Mesendoderm (in vitro differentiated cells): ENCODE measurements at places on chromosomes 12 and 14.

GRCh38 chr12:11778713-11779685 lies 129.5 kb downstream of the ETV6 start:
- no peak for DNase-seq

GRCh38 chr14:36583242-36583892 lies 953 bp upstream of the NKX2-8 start:
- DNase-seq, result peak; percentile 40

- no peak for DNase-seq
These were observed 115.5 kb upstream of the AEBP2 start for GRCh38 chr12:19323805-19324204.

GRCh38 chr12:1638203-1638602 lies 9.2 kb downstream of the WNT5B start:
- DNase-seq, result no peak

- no peak for DNase-seq
These were observed 18.1 kb upstream of the SGPP1 start for GRCh38 chr14:63745858-63746425.

DNA sequence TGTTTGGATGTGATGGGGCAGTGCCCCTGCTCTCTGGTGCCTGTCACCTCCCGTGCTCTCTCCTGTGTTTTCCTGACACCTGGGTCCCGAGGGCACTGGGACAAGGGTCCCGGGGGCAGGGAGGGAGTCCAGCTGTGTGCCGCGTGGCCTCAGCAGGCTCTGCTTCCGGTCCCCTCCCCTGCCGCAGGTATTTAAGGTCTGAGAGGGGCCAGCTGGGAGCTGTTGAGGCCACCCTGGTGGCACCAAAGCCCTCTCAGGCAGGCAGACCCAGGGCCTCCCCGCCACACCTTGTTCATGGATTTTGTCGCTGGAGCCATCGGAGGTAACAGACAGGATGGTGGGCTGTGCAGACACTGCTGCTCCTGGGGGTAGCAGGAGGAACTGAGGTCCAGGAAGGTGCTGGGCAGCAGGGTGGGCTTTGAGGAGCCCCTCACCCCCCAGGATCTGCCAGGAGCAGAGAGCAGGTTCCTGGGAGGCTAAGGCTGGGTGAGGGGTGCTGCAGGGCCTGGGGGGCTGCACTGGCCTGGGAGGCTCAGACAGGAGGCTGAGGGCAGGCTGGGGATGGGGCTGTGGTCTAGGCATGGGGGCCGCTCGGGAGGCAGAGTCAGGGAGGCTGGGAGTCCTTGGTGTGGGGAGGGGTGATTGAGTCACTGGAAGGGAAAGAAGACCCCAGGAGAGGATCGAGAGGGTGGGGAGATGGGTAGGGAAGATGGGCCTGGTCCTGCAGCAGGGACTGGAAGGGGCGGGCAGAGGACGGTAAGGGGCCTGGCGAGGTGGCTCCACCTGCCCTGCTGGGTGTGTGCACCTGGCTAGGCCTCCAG lies at the start of gene SLC25A47:
Gene SLC25A47, plus strand, starts transcription at position 219 of the 821 bp plus-strand sequence. Its CDS starts 76 bp downstream, at position 295.
- DNase-seq, result no peak

DNA sequence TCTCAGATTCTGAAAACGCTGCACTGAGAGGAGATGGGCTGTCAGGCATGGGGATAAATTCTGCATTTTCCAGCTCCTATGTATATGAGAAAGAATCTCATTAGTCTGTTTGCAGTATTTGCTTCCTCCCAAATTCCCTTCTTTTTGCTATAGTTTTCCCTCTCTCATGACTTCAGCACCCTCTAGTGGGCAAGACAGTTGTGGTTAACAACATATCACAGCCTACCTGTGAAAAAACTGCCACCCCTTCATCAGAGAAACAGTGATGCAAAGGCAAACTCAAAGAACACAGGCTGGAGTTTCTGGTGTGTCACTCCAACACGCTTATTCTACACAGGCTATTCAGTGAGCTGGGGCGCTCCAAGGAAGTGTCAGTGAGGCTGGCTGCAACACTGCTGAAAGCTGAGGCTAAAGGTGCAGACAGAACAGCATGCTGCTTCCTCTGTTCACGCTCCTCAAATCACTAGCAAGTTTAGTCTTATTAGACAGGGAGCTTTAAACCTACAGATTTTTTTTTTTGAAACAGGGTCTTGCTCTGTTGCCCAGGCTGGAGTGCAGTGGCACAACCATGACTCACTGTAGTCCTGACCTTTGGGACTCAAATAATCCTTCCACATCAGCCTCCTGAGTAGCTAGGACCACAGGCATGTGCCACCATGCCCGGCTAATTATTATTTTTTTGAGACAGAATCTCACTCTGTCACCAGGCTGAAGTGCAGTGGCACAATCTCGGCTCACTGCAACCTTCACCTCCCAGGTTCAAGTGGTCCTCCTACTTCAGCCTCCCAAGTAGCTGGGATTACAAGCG lies 19.3 kb downstream of the ZC2HC1C start:
- peak; percentile 73 for DNase-seq

DNA sequence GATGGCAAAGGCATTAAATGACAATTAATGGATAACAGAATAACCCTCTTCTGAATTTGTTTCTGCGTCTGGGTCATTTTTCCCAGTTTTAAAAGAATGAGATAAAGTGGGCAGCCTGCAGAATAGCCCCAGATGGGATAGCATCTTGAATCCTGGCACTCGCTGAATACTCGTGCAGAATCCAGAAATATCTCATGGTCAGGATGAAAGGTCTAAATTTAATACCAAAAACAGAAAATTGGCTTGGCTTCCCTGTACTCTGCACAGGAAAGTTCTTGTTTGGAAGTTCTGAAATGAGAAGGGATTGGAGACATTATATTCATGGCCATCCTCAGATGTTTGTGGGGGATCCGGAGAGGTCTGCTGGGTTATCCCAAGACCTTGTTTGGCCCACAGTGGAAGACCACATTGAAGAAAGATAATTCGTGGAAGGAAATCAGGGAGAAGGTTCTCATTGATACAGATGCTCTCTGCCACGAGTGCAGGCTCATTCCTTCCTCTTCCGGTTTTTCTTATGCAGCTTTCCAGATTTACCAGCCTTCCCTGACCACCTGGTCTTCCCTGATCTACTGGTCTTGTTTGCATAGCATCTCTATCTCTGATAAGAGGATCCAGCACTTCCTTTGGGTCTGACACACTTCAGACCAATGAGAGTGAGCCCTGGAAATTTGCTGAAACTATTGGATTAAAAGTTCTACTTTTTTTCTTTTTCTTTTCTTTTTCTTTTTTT lies 6.0 kb upstream of the IFT81 start:
- DNase-seq, result peak; percentile 20

GRCh38 chr14:32978691-32979255 lies 40.1 kb downstream of the NPAS3 start:
- no peak for DNase-seq

DNA sequence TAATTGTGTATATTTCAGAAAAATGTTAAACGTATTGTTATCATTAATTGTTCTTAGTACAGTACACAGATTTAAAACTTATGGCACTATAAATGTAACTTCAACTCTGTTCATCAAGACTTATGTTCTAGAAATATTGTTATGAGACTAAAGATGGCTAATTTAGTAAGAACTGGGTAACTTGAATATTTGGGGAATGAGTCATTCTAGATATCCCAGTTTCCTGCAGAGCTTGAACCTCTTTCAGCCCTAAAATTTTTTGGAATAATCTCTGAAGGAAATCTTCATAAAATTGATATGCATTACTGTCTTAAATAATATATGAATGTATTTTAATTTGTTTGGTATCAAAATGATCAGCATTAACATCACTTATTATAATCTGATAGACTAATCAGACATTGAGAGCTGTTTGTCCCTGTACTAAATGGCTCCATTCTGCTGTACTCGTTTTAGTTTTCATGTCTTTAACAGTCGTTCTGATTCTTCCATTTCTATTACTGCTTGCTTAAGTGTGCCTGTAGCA lies 87.1 kb downstream of the VEZT start:
- no peak for DNase-seq

DNA sequence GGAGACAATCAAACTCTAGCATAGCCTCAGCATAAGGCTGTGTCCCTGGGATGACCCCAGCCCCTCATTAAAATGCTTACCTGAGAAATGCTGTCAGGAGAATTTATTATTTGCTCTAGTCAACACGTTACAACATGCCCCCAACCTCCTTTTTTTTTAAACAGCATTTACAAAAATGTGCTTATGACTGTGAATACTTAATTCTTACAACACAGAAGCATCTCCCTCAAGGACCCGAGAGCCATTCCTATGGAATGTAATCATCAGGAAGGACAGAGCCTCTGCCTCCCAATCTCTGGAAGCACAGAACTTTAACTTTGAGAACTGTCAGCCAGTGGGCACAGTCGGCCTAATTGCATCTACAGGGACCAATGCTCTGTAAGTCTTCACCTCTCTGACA lies 136.6 kb upstream of the OVCH1 start:
- DNase-seq, result peak; percentile 57

DNA sequence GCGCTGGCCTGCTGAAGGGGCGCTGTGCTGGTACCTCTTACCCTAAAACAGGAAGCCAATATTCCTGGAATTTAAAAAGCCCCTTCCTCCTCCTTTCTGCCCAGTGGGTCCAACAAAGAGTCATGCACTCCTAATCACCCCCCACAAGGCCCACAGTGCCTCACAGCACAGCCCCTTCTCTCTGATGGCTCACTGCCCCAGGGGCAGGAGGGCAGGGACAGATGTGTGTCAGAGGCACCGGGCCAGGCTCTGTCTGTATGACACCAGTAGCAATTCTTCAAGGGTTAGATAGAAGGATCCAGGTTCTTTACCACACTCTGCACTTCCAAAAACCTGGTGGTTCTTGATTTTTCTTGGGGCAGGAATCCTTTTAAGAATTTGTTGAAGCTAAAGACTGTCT lies 8.9 kb downstream of the MYH6 start:
- DNase-seq, result no peak

DNA sequence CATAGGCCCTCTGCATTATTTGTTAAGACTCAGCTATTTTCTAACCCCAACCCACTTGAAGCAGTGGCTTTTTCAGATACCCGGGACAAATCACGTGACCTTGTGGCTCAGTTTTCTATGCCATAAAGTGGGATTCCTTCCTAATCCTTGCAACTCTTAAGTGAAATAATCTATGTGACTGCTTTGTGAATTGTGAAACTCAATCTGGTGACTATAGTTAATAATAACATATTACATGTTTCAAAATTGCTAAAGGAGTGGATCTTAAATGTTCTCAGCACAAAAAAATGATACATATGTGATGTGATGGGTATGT lies 17.3 kb downstream of the EML1 start:
- DNase-seq, result no peak

DNA sequence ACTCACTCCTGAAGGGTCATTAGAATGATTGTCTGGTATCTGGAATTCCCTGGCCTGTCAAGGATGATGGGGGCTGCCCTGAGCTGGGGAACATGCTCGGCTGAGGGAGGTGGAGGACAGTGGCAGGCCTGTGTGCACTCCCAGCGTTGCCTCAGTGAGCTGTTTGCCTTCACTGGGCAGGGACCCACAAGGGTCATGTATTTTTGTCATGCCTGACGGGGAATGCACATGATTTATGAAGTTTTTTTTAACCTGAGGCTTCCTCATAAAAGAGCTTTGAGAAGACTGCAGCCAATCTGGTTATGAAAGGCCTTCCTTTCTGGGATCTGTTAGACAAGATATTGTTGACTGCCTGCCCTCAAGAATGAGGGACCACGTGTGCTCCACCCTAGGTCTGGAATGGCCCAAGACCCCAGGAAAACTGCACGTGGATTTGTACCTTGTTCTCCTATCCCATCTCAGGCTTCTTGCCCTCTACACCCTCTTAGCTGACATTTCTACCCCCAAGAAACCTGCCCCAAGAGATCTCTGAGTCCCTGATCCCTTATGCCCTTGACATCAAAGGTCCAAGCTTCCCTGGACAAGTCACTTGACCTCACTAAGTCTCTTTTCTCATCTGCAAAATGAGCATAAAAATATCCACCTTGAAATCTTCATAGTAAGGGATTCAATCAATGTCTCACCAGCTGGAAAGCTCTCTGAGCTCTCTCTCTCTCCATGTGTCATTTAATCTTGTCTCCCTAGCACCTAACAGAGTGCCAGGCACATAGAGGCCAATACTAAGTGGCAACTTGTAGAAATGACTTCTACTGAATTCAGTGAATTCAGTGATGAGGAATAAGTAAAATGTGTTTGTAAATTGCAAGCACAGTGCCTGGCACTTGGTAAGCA lies 24.5 kb upstream of the COL2A1 start:
- no peak for DNase-seq
